ENCODE measurements at places on chromosomes 3 and 15.

DNA sequence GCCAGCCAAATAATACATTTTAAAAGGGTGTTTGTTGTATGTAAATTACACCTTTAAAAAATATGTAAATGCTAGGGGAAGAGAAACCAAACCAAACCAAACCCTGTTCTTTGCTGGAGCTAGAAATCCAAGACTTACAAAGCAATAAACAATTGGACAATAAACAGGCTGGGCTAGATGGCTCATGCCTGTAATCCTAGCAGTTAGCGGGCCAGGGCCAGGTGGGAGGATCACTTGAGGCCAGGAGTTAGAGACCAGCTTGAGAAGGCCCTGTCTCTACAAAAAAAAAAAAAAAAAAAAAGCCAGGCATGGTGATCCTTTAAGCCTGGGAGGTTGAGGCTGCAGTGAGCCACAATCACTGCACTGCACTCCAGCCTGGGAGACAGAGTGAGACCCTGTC is 12.5 kb downstream of the STOML1 start:
- no peak for DNase-seq

DNA sequence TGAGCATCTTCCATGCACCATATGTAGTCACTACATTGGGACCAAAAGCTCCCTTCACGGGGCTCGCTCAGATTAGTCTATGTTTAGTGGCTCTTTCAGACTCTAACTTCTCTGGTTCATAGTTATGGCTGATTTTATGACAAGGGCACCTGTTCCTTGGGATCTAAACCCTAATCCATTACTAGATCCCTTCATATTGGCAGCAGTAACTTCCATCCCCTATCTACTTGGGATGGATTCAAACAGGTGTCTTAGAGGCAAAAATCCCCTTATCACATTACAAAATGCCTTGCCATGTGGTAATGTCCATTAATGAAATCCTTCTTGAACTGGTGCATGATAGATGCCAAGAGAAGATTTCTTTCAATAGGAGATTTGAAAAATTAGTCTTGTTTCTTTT is 96.7 kb upstream of the TP63 start:
- DNase-seq: no peak

GRCh38 chr3:133937756-133938601 is 42.3 kb upstream of the RAB6B start:
- no peak for DNase-seq

DNA sequence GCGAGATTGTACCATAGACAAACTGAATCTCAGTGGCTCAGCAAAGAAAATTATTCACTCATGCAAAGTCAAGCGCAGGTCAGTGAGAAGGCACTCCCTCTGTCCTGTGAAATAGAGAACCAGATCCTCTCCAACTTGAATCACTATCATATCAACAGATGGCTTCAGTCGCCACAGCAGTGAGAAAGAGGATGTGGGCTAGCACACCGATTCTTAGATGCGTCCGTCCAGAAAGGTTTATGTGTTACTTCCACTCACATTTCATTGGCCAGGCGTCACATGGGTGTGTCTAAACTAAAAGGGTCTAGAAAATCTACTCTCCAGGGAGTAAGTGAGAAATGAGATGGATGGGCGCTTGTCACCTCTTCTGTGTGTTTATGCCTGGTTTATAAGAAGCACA is 141.6 kb upstream of the KBTBD8 start:
- DNase-seq: no peak

GRCh38 chr15:79526376-79526775 is 94.2 kb downstream of the MINAR1 start:
- DNase-seq: no peak

GRCh38 chr3:43286841-43287499 is 630 bp downstream of the SNRK start:
- DNase-seq: peak; percentile 18

DNA sequence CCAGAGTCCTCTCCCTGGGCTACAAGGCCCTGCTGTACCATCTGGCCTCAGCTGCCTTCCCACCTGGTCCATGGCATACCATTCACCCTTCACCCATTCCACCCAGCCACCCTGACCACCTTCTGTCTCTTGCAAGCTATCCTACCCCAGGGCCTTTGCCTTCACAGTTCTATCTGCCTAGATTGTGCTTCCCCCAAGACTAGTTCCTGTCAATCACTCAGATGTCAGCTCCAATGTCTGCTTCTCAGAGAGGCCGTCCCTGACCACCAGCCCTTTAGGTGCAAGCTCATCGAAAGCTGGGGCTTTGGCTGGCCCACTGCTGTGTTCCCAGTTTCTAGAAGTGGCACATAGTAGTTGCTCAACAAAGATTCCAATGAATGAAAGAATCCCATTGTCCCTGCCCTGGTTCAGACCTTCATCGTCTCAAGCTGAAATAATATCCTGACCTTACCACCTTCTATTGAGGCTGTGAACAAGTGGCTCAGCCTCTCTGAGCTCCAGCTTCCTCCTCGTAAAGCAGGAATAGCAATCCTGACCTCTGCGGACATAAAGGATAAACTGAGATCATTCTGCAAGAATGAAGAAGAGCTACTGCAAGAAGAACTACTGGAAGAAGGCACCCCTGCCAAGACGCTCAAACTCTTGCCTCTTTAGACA is 15.8 kb downstream of the EFCAB12 start:
- DNase-seq: no peak
